ENCODE measurements at places on chromosomes 7 and 10. TPM values are rescaled to one million over a fixed set of nuclear protein-coding genes. Genes with fewer than 3 reads are reported as not detected.

FAM25G gene
- not detected for total RNA-seq

DDC gene
- total RNA-seq, result 0.24 TPM

RBP3 gene
- not detected for total RNA-seq

PPP1R17 gene
- total RNA-seq, result not detected

UTF1 gene
- not detected for total RNA-seq

OR2F2 gene
- not detected for total RNA-seq

CCDC172 gene
- total RNA-seq, result not detected

HABP2 gene
- total RNA-seq, result not detected

TBATA gene
- total RNA-seq, result not detected

HKDC1 gene
- 0.13 TPM for total RNA-seq

LEP gene
- total RNA-seq, result not detected

SLC26A4 gene
- total RNA-seq, result 0.40 TPM

NXPH1 gene
- total RNA-seq, result not detected

ZPBP gene
- total RNA-seq, result not detected

FAM221A gene
- 2.1 TPM for total RNA-seq

ITGB8 gene
- 6.7 TPM for total RNA-seq

CYP26C1 gene
- 0.13 TPM for total RNA-seq

APBB1IP gene
- total RNA-seq, result not detected

TBC1D12 gene
- total RNA-seq, result 7.8 TPM

ICA1 gene
- 3.1 TPM for total RNA-seq

FGL2 gene
- 1.9 TPM for total RNA-seq

PHKG1 gene
- total RNA-seq, result not detected

XRCC2 gene
- 2.1 TPM for total RNA-seq

PNLIP gene
- not detected for total RNA-seq

BLNK gene
- not detected for total RNA-seq

CALML3 gene
- total RNA-seq, result not detected

ZNF365 gene
- total RNA-seq, result 3.4 TPM

NUP205 gene
- 51.5 TPM for total RNA-seq

HOXA6 gene
- 15.0 TPM for total RNA-seq

LRMDA gene
- 0.26 TPM for total RNA-seq

CALHM2 gene
- 20.2 TPM for total RNA-seq

DNA2 gene
- total RNA-seq, result 6.5 TPM

LRRC4 gene
- total RNA-seq, result 0.16 TPM

CCL24 gene
- total RNA-seq, result not detected

SLC26A5 gene
- total RNA-seq, result not detected

CHN2 gene
- 1.3 TPM for total RNA-seq

TFPI2 gene
- 1,251 TPM for total RNA-seq

SEMA3E gene
- 0.88 TPM for total RNA-seq

C10orf143 gene
- 0.39 TPM for total RNA-seq

COL17A1 gene
- 1.0 TPM for total RNA-seq

CAMK1D gene
- total RNA-seq, result 2.6 TPM

ZNF804B gene
- total RNA-seq, result not detected

FFAR4 gene
- not detected for total RNA-seq

Data from epithelial cell of alveolus of lung (primary cell).